Activated CD4-positive, CD25-positive, alpha-beta regulatory T cell (primary cell): ENCODE measurements at places on chromosomes 6 and 20.

GRCh38 chr6:133724726-133725125 lies 164.2 kb upstream of the TCF21 start:
- DNase-seq, result no peak

- no peak for DNase-seq
Observed at GRCh38 chr6:7047966-7048365, 59.8 kb upstream of the RREB1 start.

DNA sequence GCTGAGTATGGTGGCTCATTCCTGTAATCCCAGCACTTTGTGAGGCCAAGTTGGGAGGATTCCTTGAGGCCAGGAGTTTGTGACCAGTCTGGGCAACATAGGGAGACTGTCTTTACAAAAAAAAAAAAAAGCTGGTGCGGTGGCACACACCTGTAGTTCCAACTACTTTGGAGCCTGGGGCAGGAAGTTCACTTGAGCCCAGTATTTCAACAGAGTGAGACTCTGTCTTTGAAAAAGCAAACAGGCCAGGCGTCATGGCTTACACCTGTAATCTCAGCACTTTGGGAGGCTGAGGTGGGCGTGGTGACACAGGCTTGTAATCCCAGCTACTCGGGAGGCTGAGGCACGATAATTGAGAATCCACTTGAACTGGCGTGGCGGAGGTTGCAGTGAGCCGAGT lies 28.7 kb downstream of the MYBL2 start:
- no peak for DNase-seq

DNA sequence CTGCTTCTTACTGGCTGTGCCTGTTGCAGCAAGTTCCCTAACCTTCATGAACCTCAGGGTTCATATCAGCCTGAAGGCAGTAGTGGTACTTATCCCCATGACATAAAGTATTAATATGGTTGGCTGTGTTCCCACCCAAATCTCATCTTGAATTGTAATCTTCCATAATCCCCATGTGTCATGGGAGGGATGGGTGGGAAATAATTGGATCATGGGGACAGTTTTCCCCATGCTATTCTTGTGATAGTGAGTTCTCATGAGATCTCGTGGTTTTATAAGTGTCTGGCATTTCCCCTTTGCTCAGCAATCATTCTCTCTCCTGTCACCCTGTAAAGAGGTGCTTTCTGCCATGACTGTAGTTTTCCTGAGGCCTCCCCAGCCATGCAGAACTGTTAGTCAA lies 61.8 kb downstream of the FAM229B start:
- no peak for DNase-seq

- no peak for DNase-seq
Observed at GRCh38 chr6:33765368-33765767, 18.7 kb upstream of the IP6K3 start.
